ENCODE measurements at places on chromosomes 11 and 22. TPM values are rescaled to one million over a fixed set of nuclear protein-coding genes. Genes with fewer than 3 reads are reported as not detected.

DNA sequence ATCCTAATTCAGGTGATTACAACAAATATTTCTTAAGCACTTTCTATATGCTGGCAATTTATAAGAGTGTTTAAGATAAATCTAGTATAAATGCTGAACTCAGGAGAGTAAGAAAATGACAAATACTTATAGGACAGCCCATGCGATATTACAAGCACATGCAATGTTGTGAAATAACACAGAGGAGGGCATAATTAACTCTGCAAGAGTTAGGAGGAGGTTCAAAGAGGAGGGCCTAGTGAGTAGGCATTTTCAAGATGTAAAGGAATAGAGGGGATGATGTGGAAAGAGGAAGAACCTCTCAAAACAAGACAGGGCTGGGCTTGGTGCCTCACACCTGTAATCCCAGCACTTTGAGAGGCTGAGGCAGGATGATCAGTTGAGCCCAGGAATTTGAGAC is 37.1 kb upstream of the IL17RA start:
- no peak for DNase-seq

- peak; percentile 50 for DNase-seq
These were observed 70.7 kb upstream of the THY1 start for GRCh38 chr11:119493712-119494111.

Gene SLC22A9
- total RNA-seq, result not detected

Gene CATSPER1
- total RNA-seq, result 1.3 TPM

GRCh38 chr11:40281052-40281580 is 1178.3 kb downstream of the LRRC4C start:
- no peak for DNase-seq

GRCh38 chr22:43707648-43708047 is 104.5 kb downstream of the EFCAB6 start:
- DNase-seq, result peak; percentile 39

Gene RASSF10
- total RNA-seq, result 3.4 TPM

- DNase-seq, result no peak
These were observed 5.6 kb upstream of the MIAT start for GRCh38 chr22:26651815-26652214.

Gene PLAAT3
- 30.3 TPM for total RNA-seq

- no peak for DNase-seq
These were observed 98.9 kb downstream of the INSC start for GRCh38 chr11:15213471-15214231.

DNA sequence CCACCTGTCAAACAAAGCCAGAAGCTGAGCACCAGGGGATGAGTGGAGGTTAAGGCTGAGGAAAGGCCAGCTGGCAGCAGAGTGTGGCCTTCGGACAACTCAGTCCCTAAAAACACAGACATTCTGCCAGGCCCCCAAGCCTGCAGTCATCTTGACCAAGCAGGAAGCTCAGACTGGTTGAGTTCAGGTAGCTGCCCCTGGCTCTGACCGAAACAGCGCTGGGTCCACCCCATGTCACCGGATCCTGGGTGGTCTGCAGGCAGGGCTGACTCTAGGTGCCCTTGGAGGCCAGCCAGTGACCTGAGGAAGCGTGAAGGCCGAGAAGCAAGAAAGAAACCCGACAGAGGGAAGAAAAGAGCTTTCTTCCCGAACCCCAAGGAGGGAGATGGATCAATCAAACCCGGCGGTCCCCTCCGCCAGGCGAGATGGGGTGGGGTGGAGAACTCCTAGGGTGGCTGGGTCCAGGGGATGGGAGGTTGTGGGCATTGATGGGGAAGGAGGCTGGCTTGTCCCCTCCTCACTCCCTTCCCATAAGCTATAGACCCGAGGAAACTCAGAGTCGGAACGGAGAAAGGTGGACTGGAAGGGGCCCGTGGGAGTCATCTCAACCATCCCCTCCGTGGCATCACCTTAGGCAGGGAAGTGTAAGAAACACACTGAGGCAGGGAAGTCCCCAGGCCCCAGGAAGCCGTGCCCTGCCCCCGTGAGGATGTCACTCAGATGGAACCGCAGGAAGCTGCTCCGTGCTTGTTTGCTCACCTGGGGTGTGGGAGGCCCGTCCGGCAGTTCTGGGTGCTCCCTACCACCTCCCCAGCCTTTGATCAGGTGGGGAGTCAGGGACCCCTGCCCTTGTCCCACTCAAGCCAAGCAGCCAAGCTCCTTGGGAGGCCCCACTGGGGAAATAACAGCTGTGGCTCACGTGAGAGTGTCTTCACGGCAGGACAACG is 11.7 kb downstream of the CXCR5 start:
- DNase-seq, result no peak

DNA sequence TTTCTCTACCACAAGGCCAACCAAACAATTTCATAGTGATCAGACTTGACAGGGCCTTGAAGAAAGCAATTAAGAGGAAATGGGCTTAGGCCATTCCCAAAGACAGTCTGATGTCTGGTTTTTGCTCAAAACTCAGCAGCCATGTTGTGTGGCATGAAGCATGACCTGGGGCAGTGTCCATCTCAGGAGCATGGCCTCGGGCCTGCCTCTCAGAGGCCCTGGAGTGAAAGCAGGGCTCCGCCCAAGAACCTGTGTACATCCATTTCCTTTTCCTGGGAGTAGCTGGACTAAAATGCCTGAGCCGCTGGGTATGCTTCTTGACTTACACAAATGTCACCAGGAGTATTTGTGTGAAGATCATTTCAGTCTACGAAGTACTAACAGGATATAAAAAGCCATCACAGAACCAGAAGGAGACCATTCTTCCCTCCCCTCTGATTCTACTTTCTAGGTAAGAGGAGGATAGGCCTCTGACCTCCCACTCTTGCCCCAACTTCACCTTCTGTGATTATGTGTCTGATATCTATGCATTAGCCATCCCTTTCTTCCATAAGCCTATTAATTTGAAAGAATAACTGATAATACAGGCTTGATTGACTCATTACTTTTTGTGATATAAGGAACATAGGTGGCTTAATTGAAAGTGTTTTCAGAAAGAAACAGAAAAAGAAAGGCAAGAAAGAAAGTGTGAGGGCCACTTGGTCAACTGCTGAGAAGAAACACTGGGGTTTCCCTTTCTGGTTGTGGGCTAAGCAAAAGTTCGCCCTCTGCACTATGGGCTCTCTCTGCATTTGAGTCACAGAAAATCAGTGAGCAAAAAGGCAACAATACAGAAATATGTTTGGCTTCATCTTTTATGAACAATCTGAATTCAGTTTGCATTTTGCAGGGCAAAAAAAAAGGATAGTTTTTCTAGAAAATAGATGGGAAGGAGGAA is 188.6 kb upstream of the MTMR2 start:
- no peak for DNase-seq

Gene FADS2
- total RNA-seq, result 21.3 TPM

DNA sequence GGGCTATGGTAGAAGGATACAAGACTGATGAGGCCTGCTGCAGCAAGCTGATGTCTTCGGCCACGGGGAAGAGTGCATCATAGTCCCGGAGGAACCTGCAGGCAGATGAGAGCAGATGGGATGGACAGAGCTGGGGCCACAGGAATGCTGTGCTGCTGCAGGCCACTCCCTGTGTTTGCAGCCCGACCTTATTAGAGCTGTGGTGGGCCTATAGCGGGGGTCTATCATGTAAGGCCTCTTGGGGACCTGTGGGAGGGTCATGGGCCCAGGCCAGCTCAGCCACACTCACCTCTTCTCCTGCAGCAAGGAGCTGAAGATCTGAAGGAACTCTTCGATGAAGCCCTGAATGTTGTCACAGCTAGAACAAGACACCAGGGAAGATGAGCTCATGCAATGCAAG is 31.9 kb downstream of the ASCC2 start:
- DNase-seq, result no peak

GRCh38 chr11:115193914-115194801 is 310.1 kb downstream of the CADM1 start:
- DNase-seq, result peak; percentile 47

GRCh38 chr11:19092850-19093249 is 24.1 kb upstream of the ZDHHC13 start:
- no peak for DNase-seq

Gene RIMBP3C
- not detected for total RNA-seq

DNA sequence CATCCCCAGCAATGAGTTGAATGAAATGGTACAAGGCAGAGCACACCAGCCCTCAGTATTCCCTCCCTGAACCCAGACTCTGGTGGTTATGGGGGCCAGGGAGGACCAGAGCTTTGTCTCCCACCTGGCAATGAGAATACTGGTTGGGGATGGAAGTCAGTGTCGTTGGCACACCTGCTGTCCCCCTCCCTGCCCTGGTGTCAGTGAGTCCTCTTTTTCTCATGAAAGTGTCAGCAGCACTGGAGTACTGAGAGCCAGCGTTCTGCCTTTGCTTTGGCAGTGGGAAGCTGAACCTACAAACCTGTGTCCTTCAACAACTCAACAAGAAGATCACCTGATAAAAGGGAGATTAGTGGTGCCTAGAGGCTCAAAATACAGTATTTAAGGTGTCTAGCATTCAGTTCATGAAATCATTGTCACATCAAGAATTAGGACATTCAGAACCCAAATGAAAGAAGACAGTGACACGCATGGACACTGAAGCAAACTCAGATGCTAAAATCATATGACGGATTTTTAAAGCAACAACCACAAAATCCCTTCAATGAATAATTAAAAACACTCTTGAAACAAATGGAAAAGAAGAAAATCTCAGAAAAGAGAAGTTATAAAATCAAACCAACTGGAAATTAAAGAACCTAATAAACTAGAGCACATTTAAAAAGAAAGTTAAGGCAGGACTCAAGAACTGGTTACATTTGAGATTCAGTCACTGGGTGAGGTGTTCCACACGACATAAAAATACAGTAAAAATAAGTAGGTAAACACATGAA is 77.5 kb upstream of the VPREB1 start:
- no peak for DNase-seq

Gene MYO18B
- not detected for total RNA-seq

GRCh38 chr11:86999859-87000753 is 37.6 kb upstream of the TMEM135 start:
- DNase-seq, result no peak

GRCh38 chr11:70642266-70642665 is 243.9 kb downstream of the CTTN start:
- DNase-seq, result no peak

DNA sequence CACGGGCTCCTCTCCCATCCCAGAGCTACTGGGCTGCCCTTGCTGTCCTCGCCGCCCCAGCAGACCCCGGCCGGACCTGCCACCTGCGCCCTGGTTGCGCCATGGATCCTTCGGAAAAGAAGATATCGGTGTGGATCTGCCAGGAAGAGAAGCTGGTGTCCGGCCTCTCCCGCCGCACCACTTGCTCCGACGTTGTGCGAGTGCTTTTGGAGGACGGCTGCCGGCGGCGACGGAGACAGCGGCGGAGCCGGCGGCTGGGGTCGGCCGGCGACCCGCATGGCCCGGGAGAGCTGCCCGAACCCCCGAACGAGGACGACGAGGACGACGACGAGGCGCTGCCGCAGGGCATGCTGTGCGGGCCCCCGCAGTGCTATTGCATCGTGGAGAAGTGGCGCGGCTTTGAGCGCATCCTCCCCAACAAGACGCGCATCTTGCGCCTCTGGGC is 382 bp downstream of the RASSF10 start:
- DNase-seq, result no peak

Gene KCNK4
- total RNA-seq, result 0.23 TPM

DNA sequence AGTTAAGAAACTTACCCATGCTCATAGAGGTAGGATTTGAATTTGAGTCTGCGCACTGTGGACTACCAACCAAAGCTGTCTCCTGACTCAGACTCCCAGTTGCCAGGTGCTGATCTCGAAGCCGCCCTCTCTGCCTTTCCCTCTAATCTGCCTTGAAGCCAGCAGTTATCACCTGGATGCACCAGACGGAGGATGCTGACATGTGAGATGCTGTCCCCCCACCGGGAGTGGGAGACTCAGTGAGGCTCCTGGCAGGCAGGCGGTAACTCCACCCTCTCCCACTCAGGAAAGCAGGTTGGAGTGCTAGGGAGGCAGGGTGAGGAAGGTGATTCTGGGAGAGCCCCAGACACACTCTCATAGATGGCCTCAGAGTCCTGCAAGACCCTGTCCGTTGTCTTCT is 40.4 kb downstream of the KIAA1671 start:
- DNase-seq, result no peak

GRCh38 chr22:29083933-29084591 is 11.2 kb downstream of the KREMEN1 start:
- DNase-seq, result peak; percentile 25

DNA sequence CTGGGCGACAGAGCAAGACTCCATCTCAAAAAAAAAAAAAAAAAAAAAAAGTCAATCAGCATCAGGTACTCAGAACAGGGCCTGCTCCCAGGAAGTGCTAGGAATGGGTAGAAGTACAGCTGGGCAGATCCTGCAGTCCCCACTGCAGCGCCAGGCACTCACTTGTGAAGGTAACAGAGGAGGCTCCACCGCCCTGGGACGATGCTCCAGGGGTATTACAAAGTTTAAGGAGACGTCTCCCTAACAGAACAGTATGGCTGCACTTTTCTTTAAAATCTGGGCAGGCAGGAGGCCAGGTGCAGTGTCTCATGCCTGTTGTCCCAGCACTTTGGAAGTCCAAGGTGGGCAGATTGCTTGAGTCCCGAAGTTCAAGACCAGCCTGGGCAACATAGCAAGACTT is 1449.0 kb downstream of the BRD1 start:
- no peak for DNase-seq

Gene LIF
- 33.3 TPM for total RNA-seq

Gene CCND1
- 264 TPM for total RNA-seq

DNA sequence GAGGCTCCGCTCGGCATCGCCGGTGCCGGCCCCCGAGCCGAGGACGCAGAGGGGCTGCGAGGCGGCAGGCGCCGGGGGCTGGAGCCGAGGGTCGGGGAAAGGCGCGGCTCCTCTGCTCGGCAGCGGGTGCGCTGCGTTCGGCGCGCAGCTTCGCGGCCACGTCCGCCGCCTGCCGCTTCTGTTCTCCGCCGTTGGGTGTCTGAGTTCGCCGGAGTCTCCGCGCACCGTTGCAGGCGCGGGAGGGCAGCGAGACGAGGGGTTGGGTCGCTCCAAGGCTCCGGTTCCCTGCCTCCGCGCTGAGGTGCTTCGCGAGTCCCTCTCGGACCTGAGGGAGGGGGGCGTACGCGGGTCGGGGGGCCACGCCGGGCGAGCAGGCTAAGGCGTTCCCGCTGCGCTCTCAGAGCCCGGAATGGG is 347 bp downstream of the MN1 start:
- DNase-seq, result peak; percentile 52

DNA sequence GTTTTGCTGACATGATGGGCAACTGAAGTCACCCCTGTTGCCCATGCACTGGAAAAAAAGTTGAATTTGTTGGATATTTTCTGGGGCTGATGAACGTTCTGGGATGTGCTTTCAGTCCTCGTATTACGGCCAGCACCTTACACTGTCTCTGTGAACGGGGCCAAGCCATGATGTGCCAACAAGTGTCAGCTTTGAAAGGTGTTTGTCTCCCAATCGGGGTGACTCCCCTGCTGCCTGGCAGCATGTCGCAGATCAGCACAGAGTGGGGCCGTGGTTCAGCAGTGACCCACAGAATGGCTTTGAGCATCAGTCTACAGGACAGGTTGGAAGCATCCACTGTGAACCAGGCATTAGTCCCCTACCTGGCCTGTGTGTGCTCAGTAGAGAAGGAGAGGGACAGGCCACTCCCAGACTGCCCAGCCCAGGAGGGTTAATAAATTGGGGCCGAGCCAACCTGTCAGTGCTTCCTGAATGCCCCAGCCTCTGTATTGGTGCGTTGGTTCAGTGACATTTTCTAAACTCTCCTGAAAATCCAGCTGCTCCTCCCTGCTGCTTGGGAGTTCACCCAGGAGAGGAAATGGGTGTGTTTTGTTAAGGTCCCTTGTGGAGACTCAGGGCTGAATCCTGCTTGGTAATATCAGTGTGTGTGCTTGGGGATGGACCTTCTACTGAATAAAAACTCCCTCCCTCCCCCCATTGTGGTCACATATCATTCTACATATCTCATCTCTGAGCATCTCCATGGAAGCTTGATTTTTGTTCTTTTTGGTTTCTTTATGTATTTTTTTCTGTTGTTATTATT is 50.7 kb upstream of the TTC12 start:
- DNase-seq, result no peak

Gene APOL1
- total RNA-seq, result 20.0 TPM

- DNase-seq, result no peak
These were observed 94.0 kb downstream of the RRAS2 start for GRCh38 chr11:14264966-14265365.
